ENCODE measurements at places on chromosomes 16 and 17. TPM values are rescaled to one million over a fixed set of nuclear protein-coding genes. Genes with fewer than 3 reads are reported as not detected.

CD300LB gene
- total RNA-seq: not detected

FAM20A gene
- not detected for total RNA-seq

NXPH3 gene
- not detected for total RNA-seq

CLEC18A gene
- total RNA-seq: 0.89 TPM

GNGT2 gene
- total RNA-seq: 13.3 TPM

TMIGD1 gene
- total RNA-seq: not detected

LITAFD gene
- not detected for total RNA-seq

STAT5B gene
- total RNA-seq: 147 TPM
